Caki2 (cell line): ENCODE measurements at places on chromosomes 7 and 10.

DNA sequence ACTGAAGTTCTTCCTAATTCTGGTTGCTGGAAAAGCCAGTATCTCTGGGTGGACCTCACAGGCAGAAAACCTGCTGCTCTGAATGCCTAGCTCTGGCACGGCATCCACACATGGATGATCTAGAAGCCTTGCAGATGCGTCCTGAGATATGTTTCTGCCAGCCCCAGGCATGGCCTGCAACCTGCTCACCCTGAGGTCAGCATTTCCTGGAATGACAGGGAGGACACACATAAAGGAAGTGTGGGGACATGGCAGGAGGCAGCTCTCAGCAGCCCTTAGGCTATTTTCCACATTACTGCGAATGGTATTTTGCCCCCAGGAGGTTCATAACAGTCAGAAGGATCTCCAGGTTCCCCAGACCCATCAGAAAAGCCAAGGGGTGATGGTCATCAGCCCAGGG lies 23.2 kb downstream of the PLXNA4 start:
- DNase-seq = no peak

DNA sequence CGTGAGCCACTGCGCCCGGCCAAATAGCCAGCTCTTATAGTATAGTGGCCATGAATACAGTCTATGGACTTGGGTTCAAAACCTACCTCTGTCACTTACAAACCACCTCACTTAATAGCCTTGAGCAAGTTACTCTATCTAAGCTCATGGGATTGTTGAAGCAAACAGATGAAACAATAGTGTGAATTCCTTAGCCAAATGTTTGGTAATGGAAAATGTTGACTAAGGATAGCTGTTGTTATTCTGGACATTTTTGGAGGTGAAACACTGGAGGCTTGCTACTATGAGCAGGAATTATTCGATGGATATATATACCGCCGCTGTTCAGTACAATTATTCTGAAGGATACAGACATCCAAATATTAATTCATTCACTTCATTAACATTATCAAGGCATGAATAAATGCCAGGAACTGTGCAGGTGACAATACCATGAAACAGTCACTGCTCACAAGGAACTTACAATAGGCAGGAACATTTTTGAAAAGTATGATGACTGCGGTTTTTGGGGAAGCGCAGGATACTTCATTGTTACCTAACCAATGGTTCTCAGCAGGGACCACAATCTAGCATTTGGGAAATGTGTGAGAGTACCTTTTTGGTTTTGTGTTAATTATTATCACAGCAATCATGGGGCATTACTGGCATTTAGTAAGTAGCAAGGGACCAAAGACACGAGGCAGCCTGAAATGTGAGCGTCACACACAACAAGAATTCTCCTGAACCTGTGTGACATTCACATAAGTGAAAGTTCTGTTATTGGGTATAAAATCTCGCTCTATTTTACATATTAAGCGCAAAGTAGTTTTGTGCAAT lies 55.7 kb downstream of the CUBN start:
- DNase-seq = no peak

DNA sequence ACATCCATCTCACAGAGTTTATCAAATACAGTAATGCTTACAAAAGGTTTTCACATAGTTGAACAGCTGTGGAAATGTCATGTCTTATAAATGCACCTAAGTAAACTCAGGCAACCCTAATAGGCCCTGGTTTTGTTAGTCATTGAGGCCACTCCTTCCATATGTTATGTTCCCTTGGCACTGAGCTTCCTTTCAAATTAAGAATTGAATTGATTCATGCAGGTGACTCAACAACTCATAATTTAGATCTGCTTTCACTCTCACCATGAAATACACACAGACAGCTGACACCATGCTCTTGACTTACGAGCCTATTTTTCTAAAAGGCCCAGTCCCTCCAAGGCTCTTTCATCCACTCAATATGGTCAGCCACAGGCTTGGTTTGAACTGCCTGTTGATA lies 476.9 kb downstream of the KCNMA1 start:
- peak; percentile 74 for DNase-seq

DNA sequence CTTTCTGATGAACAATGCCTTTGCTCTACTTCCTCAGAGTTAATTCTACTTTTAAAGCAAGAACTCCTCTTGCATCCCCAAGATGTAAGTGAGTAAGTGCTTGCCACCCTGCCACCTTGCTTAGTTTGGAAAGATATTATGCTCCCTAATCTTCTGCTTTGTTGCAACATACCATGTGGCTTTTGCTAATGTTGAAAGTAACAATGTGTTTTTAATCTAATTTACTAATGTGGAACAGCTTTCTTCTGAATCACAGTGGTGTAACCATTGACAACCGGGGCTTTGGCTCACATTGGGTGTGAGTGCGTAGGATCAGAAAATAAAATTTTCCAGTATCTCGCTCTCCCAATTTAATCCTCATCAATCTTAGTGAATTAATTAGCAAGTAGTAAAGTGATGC lies 254.1 kb upstream of the PTER start:
- DNase-seq = no peak
